ENCODE measurements at places on chromosomes 2 and 18.

GRCh38 chr18:46013484-46014189 lies 46.5 kb upstream of the EPG5 start:
- no peak for DNase-seq

- DNase-seq: no peak
Observed at GRCh38 chr2:215811409-215812345, 201.7 kb downstream of the MREG start.

DNA sequence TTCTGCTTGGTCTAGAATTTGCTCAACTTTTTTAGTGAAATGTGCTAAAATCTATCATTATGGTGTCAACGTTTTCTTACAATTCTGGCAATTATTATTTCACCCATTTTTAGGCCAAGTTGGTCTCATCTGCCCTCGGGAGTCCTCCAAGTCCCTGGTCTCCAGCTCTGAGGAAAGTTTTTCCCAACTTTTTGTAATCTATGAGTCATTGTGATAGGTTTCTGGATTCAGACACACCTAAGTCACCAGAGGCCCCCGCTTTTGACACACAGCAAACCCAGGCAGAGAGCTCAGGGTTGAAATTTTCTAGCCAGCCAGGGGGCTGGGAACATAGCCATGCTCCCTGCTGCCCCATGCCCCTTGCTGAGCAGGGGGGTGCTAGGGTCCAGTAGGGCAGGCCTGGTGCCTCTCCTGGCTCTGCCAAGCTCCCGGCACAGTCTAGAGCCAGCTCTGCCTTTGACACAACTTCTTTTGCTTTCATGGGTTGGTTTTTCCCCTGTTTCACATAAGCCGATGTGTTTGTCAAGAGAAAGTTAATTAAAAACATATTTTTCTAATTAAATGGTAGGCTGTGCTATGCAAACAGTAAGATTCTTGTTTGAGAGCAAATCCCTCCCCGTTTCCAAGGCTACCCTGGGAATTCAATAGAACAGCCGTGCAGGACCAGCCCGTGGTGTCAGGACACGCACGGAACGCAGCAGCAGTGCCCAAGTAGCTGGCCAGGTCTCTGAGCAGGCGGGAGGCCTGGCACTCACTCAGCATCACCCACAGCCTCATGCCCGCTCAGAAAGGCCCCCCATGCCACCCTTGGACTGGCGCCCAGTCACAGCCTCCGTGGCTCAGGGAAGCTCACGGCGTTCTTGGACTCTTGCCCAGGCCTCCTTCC lies 25.5 kb upstream of the SNED1 start:
- DNase-seq: peak; percentile 20

DNA sequence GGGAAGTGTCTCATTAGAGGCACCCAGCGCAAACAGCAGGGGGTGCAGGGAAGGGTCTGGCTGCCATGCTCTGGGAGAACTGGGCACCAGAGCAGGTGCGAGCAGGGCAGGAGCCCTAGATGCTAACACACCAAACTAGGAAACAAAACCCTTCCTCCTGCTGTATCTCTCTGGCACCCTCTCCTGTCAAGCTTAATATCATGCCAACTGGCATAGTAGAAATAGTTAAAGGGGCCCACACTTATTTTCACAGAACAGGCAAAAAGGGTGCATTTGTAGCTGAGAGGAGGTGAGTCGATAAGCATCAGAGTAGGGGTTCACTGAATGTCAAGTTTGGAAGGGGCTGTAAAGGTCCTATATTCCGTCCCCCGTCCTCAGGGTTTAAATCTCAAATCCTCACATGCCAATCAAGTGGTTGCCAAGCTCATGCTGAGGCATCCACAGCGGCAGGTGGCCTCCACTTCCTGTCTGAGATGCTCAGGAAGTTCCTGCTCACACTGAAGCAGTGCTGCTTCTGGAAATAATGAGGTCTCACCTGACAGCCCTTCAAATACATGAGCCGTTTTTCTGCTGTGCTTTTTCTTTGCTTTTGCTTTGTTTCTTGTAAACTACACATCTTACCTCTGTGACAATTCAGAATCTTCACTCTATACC lies 14.9 kb upstream of the ACKR3 start:
- DNase-seq: no peak

DNA sequence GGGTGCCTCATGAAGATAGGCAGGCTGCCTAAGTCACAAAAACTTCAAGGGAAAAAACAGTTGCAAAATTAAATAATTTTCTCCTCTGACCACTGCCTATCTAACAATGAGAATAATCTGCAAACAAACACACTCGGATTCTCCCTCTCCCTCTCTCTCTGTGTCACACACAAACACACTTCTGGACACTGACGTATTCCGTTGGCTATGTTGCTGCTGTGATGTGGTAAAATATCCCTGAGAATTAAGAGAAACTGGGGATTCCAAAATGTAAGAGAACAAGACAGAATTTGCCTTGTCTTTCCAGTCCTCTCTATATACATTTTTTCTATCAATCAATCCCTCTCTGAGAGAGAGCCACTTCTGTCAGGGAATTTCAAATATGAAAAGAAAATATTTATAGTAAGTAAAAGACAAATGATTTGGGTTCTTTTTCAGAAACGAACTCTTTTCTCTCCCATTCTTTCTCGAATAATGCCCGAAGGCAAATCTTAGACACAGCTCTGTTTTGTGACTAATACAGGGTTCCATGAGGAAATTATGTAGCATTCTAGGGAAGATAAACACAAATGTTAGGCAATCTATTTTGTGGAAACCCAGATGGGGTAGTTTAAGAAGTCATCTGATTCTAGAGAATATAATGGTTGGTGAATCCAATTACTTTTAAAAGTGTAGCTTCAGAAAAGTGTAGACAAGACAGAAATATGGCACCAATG lies 310.3 kb upstream of the CYP26B1 start:
- no peak for DNase-seq

DNA sequence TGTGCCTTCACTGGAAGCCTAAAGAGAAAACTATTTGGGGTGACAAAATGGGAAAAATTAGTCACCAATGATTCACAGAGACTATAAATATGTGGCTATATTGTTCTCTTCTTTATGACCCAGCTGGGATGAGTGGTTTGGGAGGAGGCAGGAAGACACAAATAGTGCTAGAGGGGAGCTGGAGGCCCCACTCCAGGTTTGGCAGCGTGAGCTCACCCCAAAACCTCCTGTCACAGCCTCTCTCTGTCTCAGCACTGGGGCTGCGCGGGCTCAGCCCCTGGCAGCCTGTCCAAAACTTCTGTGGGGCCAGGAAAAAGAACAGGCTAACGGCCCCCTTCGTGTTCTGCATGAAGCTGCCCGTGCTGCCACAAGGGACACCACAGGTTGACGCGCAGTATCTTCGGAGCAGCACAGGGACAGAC lies 73.2 kb upstream of the LCLAT1 start:
- no peak for DNase-seq

DNA sequence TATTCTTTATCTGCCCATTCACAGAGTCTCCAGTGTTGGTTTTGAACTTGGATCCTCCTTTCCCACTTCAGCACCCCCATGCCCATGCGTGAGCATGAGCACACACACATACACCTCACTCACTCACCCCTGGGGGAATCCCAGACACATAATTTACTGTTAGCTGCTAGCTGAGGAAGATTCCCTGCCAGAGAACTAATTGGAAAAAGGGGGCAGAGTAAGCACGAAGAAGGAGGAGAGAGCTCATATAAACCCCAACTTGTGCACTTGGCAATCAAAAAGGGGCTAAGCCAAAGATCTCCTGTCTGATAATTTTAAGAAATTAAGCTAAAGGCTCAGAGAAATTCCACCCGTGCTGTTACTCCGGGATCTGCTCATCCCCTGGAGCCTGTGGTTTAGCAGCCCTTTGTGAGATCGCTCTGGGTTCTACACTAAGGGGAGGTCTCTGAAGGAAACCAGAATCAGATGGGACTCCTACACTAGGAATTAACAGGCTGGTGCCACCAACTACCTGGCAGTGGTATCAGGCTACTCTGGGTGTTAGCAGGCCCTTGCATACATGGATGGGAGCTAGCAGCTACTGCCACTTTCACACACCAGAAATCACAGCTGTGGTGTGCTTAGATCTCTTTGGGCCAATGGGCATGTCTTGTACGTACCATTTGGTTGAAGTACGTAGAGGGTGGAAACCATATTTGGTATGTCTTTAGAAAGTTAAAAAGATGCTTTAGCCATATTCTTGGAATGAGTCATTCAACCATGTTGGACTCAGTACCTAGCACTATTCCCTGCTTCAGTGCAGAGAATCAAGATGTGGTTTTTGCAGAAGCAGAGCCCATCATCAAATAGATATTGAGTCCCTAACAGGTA lies 95.6 kb upstream of the SLC14A2 start:
- DNase-seq: no peak

- no peak for DNase-seq
Observed at GRCh38 chr2:132442278-132442677, 25.7 kb downstream of the GPR39 start.

DNA sequence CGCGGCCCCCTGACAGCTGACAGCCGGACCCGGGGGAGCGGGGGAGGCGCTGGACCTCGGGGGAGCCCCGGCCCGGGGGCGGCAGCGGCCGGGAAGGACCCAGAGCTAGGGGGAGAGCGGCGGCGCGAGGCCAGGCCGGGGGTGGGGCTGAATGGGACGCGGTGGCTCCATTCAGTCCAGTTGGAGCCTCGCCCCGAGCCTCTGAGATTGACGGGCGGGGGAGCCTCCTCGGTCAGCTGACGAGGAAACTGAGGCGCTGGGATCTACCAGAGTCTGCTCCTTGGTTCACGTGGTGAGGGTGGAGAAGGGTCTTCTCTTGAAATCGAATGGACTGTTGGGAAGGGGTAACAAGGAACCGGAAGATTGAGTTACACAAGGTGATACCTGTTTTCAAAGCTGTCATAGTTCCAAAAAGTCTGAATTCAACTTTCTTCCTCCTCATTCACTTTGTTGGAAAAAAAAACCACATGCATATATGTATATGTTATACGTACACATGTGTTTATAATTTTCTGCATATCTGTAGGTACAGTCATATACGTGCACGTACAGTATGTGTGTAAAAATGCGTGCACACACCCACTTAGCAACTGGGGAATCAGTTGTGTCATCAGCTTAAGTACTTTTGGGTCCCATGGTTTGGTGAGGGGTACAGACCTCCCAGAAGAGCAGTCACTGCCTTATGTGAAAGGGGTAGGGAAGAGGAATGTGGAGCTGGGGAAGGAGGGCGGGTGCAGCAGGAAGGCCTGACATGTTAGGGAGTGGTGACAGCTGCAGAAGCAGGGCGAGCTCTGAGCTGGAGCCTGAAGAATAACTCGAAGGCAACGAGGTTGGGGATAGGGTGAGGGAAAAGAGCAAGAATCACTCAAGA lies 628 bp downstream of the PPP1R7 start:
- no peak for DNase-seq

DNA sequence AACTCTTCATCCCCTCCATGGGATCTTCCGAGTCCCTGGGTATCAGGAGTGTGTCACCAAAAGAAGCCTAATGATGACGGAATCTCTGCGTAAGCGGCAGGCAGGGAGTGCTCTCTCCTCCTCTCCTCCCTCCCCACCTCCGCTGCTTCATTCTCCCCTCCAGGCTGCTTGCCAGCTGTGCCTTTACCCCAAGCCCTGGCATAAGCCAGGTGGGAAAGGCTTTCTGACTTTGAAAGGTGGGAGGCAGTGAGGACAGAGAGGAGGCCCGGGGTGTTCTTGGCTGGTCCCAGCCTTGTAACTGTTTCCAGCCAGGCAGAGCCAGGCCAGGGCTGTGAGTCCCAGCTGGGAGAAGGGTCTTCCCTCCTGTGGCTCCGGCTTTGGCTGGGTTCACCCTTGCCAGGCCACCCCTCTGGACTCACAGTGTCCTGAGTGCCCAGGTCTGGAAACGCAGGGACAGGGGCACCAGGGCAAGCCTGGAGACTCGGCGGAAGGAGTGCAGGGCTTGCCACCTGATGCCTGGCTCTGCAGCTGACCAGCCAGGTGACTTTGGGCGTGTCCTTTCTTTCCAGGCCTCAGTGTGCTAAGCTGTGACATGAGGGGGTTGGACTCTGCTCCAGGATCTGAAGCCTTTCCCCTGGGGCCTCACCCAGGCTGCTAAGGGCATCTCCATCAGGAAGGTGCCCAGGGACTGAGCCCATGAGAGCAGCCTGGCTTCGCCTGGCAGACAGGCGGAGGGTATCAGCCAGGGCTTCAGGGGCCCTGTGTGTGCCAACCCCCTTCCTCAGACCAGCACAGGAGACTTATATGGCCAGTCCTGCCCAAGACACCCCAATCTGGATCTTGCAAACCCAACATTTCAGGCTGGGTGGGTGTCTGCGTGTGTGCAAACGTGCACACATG lies 32.7 kb upstream of the HPCAL1 start:
- no peak for DNase-seq

- no peak for DNase-seq
Observed at GRCh38 chr2:27815860-27816438, 44.4 kb downstream of the MRPL33 start.

DNA sequence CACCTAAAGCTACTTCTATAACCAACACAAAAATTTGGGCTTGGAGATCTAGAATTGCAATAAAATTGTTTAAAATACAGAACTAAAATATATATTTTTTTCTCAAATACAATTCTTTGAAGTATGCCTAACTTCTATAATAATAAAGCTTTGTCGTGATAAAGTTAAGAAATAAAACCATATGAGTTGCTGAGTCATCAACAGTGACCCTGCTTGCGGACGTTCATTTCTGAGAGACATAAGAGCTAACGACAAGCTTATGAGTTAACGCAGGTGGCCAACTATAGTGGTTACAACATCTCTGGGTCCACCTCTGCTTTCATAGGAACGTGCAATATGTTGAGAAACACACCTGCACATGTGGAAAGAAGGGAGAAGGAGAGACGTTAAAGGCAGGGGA lies 407.1 kb upstream of the SLC14A2 start:
- no peak for DNase-seq

GRCh38 chr2:71952572-71953188 lies 195.0 kb downstream of the CYP26B1 start:
- DNase-seq: no peak

- no peak for DNase-seq
Observed at GRCh38 chr18:38961880-38962279, 1396.3 kb upstream of the CELF4 start.

GRCh38 chr2:238701341-238702206 lies 146.3 kb upstream of the TWIST2 start:
- DNase-seq: no peak

- no peak for DNase-seq
Observed at GRCh38 chr2:23360571-23361125, 24.3 kb upstream of the KLHL29 start.

DNA sequence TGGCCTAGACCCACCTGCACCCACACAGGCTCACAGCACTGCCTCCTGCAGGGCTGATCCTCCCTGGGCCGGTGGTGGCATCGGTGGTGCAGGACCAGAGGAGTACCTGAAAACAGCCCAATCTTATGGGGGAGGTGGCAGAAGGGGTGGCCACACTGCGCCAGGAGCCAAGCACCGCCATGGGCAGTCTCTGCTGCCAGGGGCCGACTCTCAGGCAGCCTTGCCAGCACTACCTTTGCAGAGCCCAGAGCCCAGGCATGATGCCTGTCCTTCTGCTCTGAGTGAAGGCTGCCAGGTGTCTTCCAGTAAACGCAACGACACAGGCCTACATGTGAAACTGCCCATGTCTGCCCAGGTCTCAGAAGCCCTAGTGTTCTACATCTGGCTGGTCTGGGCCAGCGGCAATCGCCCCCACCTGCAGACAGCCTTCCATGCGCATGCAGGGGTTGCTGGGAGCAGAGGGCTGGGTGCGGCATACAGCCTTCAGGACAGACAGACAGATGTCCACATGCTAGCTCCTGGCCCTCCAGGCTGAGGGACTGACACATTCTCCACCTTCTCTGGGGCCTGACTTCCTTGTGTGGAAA lies 6.8 kb downstream of the HS6ST1 start:
- DNase-seq: no peak

Measured in NCI-H2029 (cell line).